ENCODE measurements at places on chromosomes 6 and 20.

GRCh38 chr6:32622545-32623401 lies 14.4 kb upstream of the HLA-DQA1 start:
- DNase-seq: peak; percentile 76

- no peak for DNase-seq
These were observed 71.9 kb downstream of the TBC1D7 start for GRCh38 chr6:13256266-13257001.

GRCh38 chr20:667351-668034 lies 8.1 kb downstream of the SCRT2 start:
- peak; percentile 90 for DNase-seq

DNA sequence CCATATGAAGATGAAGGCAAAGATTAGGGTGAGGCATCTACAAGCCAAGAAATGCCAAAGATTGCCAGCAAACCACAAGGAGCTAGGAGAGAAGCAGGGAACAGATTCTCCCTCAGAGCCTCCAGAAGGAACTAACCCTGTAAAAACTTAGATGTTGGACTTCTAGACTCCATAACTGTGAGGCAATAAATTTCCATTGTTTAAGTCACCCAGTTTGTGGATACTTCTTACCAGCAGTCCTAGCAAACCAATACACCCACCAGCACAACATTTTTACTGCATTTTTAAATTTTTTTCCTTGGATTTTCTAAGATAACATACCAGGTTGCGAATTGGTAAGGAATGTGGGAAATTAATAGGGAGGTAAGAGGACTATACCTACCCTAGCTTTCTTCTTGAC lies 47.8 kb upstream of the EYA4 start:
- no peak for DNase-seq

DNA sequence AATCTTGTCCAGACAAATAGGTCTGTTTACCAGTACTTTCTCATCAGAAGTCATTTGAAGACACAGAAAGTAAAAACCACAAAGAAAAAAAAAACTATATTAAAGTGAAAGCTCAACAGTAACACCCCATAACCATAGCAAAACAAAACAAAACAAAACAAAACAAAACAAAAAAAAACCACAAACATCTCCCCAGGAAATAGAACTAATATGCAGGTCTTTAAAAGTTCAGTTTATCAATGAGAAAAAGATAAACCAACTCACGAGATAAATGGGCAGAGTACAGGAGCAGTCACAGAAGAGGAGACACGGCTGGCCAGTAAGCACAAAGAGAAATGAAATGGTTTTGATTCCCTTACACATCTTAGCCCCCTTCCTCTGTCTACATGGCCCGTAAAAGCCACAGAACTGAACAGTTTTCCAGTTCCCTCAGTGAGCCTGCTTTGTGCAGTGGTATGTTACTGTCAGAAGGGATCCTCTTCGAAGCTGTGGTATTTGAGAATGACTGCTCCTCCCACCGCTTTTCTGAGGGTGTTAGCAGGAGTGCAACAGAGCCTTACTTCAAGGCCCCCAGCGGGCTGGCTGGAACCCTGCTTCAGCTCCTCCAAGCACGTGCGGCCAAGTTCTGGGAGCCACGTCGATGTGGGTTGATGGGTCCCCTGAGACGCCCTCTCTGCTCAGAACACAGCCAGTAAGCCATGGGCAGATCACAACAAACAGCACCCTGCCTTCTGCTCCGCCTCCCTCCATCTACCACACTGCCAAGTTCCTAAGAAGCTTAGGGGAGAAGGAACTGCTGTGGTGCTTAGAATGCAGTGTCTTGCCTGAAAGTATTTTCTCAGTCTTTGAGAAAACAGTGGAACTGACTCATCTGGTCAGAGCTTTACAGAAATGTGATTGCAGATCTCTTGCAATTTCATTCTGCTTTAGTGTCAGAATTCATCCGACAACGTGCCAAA lies 14.0 kb downstream of the UST start:
- DNase-seq: peak; percentile 80

DNA sequence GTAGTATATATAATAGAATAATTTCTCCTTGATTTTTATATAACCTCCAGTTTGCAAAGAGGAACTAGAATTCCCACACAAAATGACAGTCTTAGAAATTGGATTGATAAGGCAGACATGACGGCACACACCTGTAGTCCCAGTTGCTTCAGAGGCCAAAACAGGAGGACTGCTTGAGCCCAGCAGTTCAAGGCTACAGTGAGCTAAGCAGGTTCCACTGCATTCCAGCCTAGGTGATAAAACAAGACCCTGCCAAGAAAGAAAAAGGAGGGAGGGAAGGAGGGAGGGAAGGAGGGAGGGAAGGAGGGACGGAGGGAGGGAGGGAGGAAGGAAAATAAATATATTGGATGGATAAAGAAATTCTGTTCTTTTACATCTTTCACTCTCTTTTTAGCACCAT lies 77.6 kb upstream of the SASH1 start:
- no peak for DNase-seq

- no peak for DNase-seq
These were observed 64.4 kb downstream of the CD40 start for GRCh38 chr20:46182276-46183200.

DNA sequence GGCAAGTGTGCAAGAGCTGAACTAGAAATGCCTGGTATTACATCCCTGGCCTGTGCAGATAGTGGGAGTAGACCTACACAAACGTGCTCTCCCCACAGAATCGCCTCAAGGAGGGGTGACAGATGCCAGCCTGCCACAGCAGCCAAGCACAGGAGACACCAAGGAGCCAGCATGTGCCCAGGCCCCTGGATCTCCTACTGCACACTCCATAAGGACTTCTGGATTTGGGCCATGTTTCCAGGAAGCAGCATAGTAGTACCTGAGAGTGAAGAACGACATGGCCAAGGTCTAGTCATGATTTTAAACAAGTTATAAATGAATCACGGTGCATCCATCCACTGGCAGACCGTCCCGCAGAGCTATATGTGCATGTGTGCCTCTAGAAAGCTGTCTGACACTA lies 232.2 kb downstream of the SYNDIG1 start:
- no peak for DNase-seq
